ENCODE measurements at places on chromosomes 2 and 18. TPM values are rescaled to one million over a fixed set of nuclear protein-coding genes. Genes with fewer than 3 reads are reported as not detected.

The FOXI3 gene
- not detected for total RNA-seq

DNA sequence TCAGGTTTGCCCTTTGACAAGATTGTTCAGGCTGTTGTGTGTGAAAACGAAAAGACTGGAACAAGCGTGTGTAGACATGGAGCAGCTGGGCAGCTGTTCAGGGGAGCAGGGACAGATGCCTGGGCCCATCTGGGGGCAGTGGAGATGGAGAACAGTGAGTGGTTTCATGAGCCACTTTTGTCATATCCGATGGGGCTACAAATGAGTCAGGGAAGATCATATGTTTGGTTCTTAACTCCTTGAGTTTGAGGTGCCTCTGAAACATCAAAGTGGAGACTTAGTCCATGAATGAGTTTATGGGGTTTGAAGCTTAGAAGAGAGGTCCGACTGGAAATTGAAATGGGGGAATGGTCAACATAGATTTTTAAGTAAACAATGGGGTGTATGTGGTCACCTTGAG lies 9.3 kb upstream of the PLB1 start:
- no peak overlapping the region for H3K4me3 ChIP-seq
- no peak overlapping the region for H3K27ac ChIP-seq
- no peaks in the 10 kb centered on the region for H3K36me3 ChIP-seq
- no peak for DNase-seq
- no peaks in the 10 kb centered on the region for H3K27me3 ChIP-seq

GRCh38 chr2:137764646-137765045 lies 199.6 kb upstream of the HNMT start:
- H3K4me3 ChIP-seq: no peak overlapping the region
- DNase-seq: no peak
- no peak overlapping the region for H3K27ac ChIP-seq
- no peaks in the 10 kb centered on the region for H3K36me3 ChIP-seq
- no peaks in the 10 kb centered on the region for H3K4me1 ChIP-seq

DNA sequence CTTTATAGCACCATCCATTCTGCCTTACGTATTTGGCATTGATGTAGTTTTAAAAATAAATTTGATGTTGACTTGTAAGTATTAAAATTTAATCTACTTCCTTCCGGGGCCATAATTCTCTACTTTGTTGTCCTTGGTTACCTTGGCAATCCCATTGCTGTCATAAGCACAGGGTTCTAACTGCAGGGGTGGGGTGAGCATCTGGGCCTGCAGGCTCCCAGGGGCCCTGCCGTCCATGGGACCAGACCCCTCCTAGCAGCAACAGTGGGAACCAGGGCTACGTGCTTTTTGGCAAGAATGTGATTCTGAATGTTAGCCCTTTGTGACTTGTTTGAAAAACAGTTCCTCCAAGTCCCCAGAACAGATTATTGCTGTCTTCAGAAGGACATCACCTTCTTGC lies 4.9 kb downstream of the ASAP2 start:
- peak; percentile 53 for DNase-seq
- no peaks in the 10 kb centered on the region for H3K4me1 ChIP-seq
- no peaks in the 10 kb centered on the region for H3K36me3 ChIP-seq
- H3K27ac ChIP-seq: no peak overlapping the region

DNA sequence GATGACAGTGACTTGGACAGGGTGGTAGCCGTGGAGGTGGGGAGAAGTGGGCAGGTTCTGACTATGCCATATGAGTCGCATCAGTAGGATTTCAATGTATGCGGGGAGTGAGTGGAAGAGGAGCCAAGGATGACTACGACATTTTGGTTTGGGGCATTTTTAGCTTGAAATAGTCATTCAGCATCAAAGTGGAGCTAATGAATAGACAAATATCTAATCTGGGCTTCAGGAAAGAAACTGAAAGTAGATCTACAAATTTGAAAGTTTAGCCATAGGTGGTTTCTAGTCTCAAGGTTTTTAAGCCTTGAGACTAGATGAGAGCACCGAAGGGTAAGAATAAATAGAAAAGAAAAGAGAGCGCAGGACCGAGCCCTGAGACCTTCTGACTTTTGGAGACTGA lies 58.3 kb downstream of the FEZ2 start:
- no peaks in the 10 kb centered on the region for H3K36me3 ChIP-seq
- H3K27me3 ChIP-seq: no peaks in the 10 kb centered on the region
- peaks cover 22% of the 10 kb centered on the region for H3K4me1 ChIP-seq
- H3K4me3 ChIP-seq: no peak overlapping the region
- DNase-seq: no peak

The FTCDNL1 gene
- total RNA-seq: 3.2 TPM

- no peak overlapping the region for H3K4me3 ChIP-seq
- no peaks in the 10 kb centered on the region for H3K4me1 ChIP-seq
- no peaks in the 10 kb centered on the region for H3K27me3 ChIP-seq
- DNase-seq: no peak
Measured at GRCh38 chr2:223300326-223300725, 248.3 kb downstream of the KCNE4 start.

The CEBPZOS gene
- total RNA-seq: 10.6 TPM

- no peak overlapping the region for H3K27ac ChIP-seq
- H3K27me3 ChIP-seq: no peaks in the 10 kb centered on the region
- H3K4me1 ChIP-seq: peaks cover 4% of the 10 kb centered on the region
- no peak for DNase-seq
- no peaks in the 10 kb centered on the region for H3K36me3 ChIP-seq
Measured at GRCh38 chr2:29579495-29580169, 341.8 kb downstream of the ALK start.

The OXER1 gene
- total RNA-seq: 0.48 TPM

- DNase-seq: no peak
- H3K27me3 ChIP-seq: no peaks in the 10 kb centered on the region
- peaks cover 6% of the 10 kb centered on the region for H3K4me1 ChIP-seq
- no peak overlapping the region for H3K27ac ChIP-seq
- no peaks in the 10 kb centered on the region for H3K36me3 ChIP-seq
Measured at GRCh38 chr2:99852956-99853355, 289.4 kb downstream of the AFF3 start.

- no peaks in the 10 kb centered on the region for H3K4me1 ChIP-seq
- no peak overlapping the region for H3K27ac ChIP-seq
- no peak for DNase-seq
- no peaks in the 10 kb centered on the region for H3K27me3 ChIP-seq
- H3K4me3 ChIP-seq: no peak overlapping the region
- no peaks in the 10 kb centered on the region for H3K36me3 ChIP-seq
Measured at GRCh38 chr2:14903709-14904374, 271.3 kb downstream of the LRATD1 start.

The GNAL gene
- 10.4 TPM for total RNA-seq

The PRKAG3 gene
- total RNA-seq: not detected

The MBD2 gene
- 27.5 TPM for total RNA-seq

DNA sequence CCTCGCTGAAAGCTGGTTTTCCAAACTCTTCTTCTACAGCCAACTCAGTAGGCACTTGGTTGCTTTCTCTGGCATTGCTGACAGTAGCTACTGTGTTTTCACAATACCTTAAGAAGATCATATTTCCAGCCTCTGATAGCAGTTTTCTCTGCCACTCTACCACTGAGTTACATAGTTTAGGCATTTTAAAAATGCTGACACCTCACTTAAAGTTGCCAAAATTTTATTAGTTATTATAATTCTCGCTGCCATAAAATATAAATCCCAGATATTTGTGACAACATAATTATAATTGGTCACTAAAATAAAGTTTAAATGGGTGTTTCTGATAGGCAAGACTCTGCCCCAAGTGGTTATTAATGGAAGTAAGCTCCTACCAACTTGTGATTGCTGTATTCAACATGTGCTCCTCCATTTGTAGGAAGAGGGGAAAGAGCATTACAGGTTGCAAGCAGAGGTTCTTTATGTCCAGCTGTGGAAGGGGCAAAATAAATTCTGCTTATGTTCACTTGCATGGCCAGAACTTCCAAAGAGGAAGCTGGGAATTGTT lies 1202.8 kb downstream of the CNTNAP5 start:
- DNase-seq: no peak
- no peaks in the 10 kb centered on the region for H3K36me3 ChIP-seq
- H3K27me3 ChIP-seq: no peaks in the 10 kb centered on the region
- H3K4me1 ChIP-seq: no peaks in the 10 kb centered on the region

The IL1A gene
- total RNA-seq: not detected

DNA sequence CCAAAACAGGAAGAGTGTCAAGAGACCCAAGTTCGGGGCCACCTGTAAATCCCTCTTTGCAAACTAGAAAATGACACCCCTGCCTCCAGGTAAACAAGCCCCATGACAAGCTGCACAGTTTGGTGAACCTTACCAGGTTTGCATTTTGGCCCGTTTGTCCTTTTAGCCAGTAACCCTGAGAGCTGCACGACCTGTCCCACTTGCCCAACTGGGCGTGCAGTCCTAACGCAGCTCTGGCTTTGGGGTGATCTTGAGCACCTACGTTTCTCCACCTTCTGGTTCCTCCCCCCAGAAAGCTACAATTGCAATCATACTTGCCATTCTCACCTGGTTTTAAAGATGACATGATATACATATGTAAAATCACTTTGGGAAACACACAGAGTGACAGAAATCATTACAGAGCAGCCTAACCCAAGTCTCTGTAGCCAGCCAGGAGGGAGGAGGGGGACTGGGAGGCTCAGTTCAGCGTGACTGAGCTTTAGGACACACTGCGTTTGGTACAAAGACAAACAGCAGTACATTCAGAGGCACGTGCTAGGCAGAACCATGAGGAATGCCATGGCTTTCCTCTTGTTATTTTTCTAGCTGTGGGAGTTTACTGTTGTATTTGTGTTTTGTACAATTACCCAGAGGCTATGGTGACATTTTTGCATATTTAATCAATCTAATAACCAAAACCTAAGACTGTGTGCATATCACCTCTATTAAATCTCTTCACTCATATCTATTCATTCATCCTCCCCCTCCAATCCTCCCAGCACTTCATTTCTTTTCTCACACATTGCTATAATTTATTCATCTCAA lies 304.0 kb downstream of the IRS1 start:
- no peaks in the 10 kb centered on the region for H3K36me3 ChIP-seq
- no peaks in the 10 kb centered on the region for H3K4me1 ChIP-seq
- H3K27me3 ChIP-seq: no peaks in the 10 kb centered on the region
- no peak for DNase-seq
- no peak overlapping the region for H3K27ac ChIP-seq
